ENCODE measurements at places on chromosomes 2 and 18. TPM values are rescaled to one million over a fixed set of nuclear protein-coding genes. Genes with fewer than 3 reads are reported as not detected.

GRCh38 chr2:18799397-18799796, 210.0 kb upstream of the NT5C1B start:
- DNase-seq = no peak

POTEC gene
- 2.9 TPM for total RNA-seq

- DNase-seq = no peak
Measured at GRCh38 chr2:17422061-17422460, 96.2 kb downstream of the RAD51AP2 start.

SCN7A gene
- total RNA-seq = not detected

DNA sequence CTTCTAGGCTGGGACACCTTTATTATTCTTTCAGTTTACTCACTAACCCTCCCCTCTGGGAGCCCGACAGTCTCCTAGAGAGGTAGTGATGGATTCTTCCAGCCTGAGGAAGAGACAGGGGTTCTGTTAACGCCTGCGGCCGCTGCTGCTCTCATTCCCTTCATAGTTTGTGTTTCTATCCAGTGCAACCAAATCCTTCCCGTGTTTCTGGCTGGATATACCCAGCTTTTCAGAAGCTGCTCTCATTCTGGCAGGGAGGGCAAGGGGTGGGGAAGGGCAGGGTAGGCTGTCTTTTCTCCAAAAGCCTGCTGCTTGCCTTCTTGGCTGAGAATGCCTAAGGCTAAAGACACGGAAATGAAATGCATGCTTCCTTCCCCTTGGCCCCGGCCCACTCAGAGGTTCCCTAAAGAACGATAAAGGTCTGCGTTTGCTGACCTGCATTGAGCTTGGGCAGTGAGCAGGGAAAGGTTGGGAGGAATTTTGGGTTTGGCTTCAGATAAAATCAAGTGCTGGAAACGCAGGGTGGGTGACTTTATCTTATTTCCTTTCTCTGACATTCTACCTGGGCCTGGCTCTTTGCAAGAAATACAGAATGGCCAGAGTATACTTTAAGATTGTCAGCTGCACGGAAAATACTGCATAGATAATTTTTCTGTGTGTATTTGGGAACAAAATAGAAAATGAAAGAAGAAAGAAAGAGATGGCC, 390.9 kb downstream of the NBAS start:
- DNase-seq = no peak

SERPINB10 gene
- total RNA-seq = 1.5 TPM

- DNase-seq = no peak
Measured at GRCh38 chr18:41395695-41396094, 559.3 kb upstream of the PIK3C3 start.

UGT1A10 gene
- total RNA-seq = 8.2 TPM

Measured in Daoy (cell line).